ENCODE measurements at places on chromosomes 5 and 9. TPM values are rescaled to one million over a fixed set of nuclear protein-coding genes. Genes with fewer than 3 reads are reported as not detected.

GRCh38 chr9:127805620-127806019, 2.9 kb downstream of the FPGS start:
- DNase-seq: peak; percentile 61

GRCh38 chr9:804026-804425, 37.5 kb upstream of the DMRT1 start:
- DNase-seq: no peak

- no peak for DNase-seq
These were observed 829 bp downstream of the ANXA1 start for GRCh38 chr9:73152543-73152844.

IL9 gene
- polyA plus RNA-seq: not detected

SOHLH1 gene
- polyA plus RNA-seq: not detected
